CD4-positive, alpha-beta T cell (primary cell): ENCODE measurements at places on chromosomes 13 and 19. TPM values are rescaled to one million over a fixed set of nuclear protein-coding genes. Genes with fewer than 3 reads are reported as not detected.

Gene IGSF23
- total RNA-seq, result not detected

GRCh38 chr19:35365303-35365702, 5.6 kb upstream of the GPR42 start:
- no peak overlapping the region for H3K27ac ChIP-seq
- H3K4me3 ChIP-seq, result no peak overlapping the region
- H3K4me1 ChIP-seq, result no peaks in the 10 kb centered on the region
- DNase-seq, result no peak
- H3K36me3 ChIP-seq, result no peaks in the 10 kb centered on the region

- H3K4me3 ChIP-seq, result no peak overlapping the region
- no peak overlapping the region for H3K27ac ChIP-seq
- H3K27me3 ChIP-seq, result no peaks in the 10 kb centered on the region
- no peaks in the 10 kb centered on the region for H3K4me1 ChIP-seq
- no peaks in the 10 kb centered on the region for H3K36me3 ChIP-seq
These were observed 736.9 kb upstream of the PCDH9 start for GRCh38 chr13:67967031-67967430.

- no peak for DNase-seq
- no peaks in the 10 kb centered on the region for H3K27me3 ChIP-seq
- H3K27ac ChIP-seq, result no peak overlapping the region
- H3K4me3 ChIP-seq, result no peak overlapping the region
- H3K36me3 ChIP-seq, result no peaks in the 10 kb centered on the region
- no peaks in the 10 kb centered on the region for H3K4me1 ChIP-seq
These were observed 52.4 kb downstream of the TEX29 start for GRCh38 chr13:111372651-111373425.

Gene TMEM150B
- not detected for total RNA-seq
